Esophagus muscularis mucosa (tissue), 4 donors: ENCODE measurements at places on chromosomes 13 and 19.
A peak's percentile ranks its signal among the peaks of the same experiment; 100 is the strongest.

GRCh38 chr13:104584481-104584880, 1518.3 kb upstream of the SLC10A2 start:
- no peak for DNase-seq

GRCh38 chr19:9323557-9323918, 441 bp upstream of the ZNF559 start:
- DNase-seq = no peak

GRCh38 chr19:15247107-15248014, 15.1 kb upstream of the EPHX3 start:
- no peak for DNase-seq

DNA sequence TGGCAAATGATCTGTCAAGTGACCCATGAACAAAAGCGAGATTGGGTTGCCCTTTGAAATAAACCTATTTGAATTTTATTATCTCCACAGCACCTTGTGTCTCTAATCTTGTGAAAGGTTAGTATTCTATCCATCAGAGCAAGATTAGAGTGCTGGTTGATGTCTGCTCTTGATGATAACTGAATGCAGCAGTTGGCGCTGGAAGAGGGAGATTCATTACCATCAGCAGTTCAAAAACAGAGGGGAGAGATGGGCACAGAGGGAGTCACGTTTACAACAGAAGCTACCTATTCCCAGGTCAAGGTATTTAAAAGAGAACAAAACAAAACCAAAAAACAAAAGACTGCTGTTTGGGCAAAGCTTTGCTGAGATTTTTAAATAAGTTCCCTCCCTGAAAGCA, 588.1 kb downstream of the GPC6 start:
- no peak for DNase-seq

DNA sequence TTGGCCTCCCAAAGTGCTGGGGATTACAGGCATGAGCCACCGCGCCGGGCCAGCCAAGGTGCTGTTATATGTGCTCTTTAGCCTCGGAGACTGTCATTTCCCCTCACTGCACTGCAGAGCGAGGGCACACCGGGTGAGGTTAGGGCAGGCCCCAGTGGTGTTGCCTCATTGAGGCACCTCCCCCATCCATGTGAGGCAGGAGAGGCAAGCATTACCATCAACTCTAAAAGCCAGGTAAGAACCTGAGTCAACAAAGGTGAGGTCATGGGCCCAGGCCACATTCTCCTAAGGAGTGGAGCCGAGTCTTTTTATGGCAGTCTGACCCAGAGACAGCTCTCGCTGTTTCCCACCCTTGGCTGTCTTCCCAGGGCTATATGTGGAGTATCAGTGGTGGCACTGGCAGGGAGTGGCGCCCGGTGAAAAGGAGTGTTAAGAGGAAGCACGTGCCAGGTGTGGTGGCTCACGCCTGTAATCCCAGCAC, 10.9 kb downstream of the B3GNT8 start:
- no peak for DNase-seq

GRCh38 chr13:42071672-42072419, 23.4 kb downstream of the DGKH start:
- no peak for DNase-seq

DNA sequence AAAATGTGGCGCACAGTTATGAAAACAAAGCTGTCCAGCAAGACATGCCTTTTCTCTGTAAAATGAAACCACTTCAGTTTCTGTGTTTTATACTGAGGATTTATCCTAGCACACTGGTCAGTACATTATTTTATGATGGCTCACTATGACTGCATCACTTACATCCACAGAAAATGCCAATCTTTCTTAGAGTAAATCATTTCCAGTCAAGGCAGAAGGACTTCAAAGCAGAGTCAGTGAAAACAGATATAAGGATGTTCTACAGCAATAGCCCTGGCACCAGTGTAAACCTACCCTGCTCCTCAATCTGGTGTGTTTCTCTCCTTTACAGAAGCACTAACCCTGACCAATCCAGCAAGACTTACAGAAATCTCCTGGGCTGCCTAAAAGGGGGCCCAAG, 473.5 kb downstream of the GPC6 start:
- DNase-seq = no peak

- DNase-seq = no peak
These were observed 5.1 kb upstream of the ZNF77 start for GRCh38 chr19:2949939-2950285.

- DNase-seq = no peak
These were observed 591 bp downstream of the DEDD2 start for GRCh38 chr19:42216653-42217519.

DNA sequence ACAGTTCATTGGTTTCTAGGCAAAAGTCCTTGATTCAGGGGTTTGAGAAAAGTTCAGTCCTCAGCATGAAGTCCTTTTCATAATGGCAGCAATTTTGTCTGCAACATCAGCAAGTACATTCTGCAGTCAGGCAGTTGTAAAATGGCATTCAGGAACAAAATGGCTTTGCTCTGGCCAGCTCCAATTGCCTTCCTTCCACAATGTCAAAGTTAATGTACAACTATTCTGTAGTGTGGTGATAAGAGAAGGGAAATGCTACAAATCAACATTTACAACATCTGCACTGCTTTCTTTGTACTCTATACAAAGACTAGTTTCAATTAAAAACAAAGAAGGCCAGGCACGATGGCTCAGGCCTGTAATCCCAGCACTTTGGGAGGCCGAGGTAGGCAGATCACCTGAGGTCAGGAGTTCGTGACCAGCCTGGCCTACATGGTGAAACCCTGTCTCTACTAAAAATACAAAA, 1.8 kb upstream of the NEK3 start:
- no peak for DNase-seq

DNA sequence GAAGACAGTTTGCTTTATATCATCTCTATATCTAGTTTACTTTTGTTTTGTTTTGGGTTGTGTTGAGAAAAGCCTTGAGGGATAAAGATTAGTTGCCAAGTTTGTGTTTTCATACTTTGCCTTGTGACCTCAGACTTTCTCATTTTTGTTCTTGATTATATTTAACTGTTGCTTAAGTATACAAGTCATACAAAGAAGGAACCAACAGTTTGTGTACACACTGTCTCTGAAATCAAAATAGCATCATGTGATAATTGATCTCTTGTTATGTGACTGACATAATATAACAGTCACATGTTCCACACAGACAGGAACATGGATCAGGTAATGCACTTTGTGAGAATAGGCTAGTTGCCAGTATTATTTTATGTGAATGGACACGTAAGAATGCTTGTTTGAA, 70.8 kb downstream of the SHISA2 start:
- DNase-seq = no peak

DNA sequence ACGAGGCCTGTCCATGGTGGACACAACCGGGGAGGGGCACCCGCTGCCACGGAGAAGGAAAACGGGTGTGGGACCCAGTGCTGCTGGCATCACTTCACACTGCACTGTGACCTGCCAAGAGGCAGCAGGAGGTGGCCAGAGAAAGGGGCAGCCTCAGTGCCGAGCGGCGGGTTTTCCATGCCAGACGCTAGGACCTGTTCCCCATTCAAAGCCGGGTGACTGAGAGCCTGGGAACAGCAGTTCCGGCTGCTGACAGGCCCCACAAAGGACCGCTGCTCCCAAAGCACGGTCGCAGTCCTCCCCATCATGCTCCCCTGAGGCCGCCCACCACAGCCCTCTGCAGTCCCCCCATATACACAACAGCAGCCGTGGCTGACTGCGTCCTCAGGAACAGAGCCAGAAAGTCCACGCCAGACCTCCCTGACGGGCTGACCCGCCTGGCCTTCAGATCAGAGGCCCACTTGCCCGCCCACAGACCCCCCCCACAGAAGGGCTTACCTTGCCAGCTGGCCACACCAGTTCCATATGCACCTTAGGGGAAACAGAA, 5.4 kb downstream of the AKAP8 start:
- no peak for DNase-seq

GRCh38 chr13:35566340-35566739, 89.9 kb upstream of the MAB21L1 start:
- DNase-seq = no peak

DNA sequence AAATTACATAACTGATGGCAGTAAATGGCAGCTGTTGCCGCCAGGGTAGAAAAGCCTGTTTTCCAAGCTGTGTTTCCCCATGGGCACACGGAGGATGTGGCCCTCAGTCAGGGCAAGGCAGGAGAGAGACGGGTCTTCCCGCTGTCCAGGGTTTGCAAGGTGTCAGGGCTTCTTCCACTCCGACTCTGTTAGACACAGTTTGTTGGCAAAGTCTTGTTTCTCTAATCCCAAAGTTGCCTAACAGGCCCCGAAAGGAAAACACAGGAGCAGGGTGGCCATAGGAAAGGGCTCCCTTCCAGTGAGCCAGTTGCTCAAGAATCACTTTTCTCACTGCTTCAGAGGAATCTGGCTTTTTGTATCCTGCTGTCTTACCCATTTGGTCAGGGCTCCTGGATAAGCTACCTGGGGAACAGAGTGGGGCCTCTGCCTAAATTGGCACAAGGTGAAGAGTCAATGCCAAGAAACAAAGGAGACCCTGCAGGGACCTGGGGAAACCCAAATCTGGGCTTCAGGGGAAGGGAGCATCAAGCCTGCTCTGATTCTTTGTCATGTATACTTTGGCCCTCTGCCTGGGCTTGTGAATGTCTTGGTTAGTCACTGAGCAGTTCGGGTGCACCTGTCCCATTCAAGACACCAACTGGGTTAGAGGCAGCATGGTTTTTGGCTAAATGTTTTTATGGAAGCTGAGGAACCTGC, 29.0 kb upstream of the CXCL17 start:
- no peak for DNase-seq

GRCh38 chr13:43240278-43240677, 216.9 kb downstream of the DNAJC15 start:
- DNase-seq = no peak

GRCh38 chr13:109162248-109163036, 533.0 kb downstream of the MYO16 start:
- DNase-seq = peak; percentile 85

DNA sequence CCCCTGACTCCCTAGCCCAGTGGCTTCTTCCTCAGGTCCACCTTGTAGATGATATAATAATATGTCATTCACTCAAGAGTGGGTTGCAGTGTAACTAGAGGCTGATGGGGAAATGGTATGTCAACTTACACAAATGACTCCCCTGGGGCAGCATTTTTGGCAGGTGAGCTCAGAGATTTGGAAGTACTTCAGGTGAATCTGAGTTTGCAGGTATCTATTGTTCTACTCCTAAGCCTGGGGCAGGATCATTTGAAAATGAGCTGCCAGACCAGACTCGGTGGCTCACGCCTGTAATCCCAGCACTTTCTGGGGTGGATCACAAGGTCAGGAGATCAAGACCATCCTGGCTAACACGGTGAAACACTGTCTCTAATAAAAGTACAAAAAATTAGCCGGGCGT, 11.6 kb upstream of the CNMD start:
- DNase-seq = no peak

- no peak for DNase-seq
These were observed 35.2 kb upstream of the MIR17HG start for GRCh38 chr13:91312324-91312723.

GRCh38 chr13:57418067-57418677, 213.4 kb upstream of the PCDH17 start:
- no peak for DNase-seq

- no peak for DNase-seq
These were observed 9.8 kb downstream of the FUT6 start for GRCh38 chr19:5829567-5830310.

DNA sequence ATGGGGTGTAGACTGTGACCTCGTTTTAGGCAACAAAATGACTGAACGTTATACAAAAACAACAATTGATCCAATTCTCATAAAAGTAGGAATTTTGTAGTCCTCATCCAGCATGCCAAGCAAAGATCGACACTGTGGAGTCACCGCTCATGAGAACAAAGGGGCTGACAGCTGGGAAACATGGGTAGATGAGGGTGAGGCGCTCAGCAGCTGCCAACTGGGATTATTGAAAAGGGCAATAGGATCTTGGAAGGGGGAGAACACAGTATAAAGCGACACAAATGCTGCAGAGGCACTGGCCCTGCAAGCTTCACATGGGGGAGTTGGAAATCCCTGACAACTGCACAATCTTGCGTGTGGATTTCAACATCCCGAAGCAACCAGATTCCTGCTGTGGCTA, 5.4 kb upstream of the ZNF765 start:
- DNase-seq = no peak

DNA sequence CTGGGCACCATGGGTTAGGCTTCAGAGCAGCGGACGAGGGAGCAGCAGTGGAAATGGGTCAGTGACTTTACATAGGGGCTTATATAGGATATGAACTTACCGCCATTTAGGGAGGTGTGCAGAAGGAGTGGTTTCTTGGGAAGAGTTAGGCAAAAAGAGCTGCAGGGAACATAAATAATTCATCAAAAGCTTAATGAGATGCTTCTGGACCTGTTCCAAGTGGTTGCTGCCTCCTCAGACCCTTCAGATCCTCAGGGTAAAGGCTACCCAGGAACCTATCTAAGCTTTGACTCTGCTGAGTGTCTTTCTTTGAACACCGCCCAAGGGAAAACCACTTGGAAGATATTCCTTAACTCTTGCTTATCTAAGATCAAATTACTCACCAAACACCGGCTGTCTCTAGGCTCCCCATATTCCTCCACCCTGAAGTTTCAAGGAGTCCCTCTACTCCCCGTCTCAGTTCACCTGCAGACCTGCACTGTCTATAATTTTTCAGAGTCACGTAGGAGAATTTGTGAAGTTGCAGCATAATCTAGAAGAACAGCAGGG, at the start of gene IGFL4:
IGFL4 (minus strand) TSS at position 51 of the 549 bp plus-strand sequence; CDS start at position 11, 40 bp downstream.
- DNase-seq = no peak

GRCh38 chr13:38210928-38211596, 138.6 kb upstream of the UFM1 start:
- no peak for DNase-seq

- no peak for DNase-seq
These were observed 54.7 kb upstream of the WASF3 start for GRCh38 chr13:26502826-26503225.

DNA sequence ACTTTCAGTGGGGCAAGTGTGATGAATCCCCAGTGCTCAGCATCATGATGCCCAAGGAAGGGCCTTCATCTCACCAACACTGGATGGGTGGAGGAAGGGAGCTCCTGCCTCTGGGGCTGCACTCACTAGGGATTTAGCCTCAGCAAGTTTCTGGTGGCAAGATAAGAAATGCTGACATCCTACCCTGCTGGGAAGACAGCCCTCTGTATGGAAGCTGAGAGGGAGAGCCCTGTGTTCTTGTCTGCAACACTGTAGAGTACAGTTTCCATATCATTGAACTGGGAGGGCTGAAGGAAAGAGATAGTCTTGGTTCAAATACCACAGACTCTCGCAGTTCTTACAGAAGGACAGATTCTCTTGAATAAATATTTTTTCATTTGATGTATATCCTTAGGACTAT, 7.3 kb upstream of the ZNF460 start:
- DNase-seq = no peak

DNA sequence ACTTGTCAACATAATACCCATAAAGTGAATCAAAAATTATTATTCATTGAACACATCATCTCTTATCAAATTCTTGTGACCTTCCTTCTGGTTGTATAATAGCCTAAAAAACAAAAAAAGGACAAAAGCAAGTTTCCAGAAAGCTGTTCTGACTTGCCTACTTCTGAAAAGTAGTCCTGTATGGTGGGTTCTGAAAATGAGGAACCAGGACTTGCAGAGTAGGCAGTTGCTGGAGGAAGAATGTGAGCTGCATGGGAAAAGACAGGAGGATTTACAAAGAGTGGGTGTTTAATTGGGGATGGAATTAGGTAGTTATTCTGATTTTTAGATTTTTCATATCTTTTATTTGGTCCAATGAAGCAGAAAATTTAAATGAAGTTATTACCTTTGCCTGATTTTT, 56.7 kb downstream of the RCBTB2 start:
- no peak for DNase-seq
